Tibial nerve (tissue), 4 donors: ENCODE measurements at places on chromosomes 5 and 9. TPM values are rescaled to one million over a fixed set of nuclear protein-coding genes. Genes with fewer than 3 reads are reported as not detected.

C9 gene
- total RNA-seq: not detected

- no peaks in the 10 kb centered on the region for H3K27me3 ChIP-seq
- H3K4me3 ChIP-seq: no peak overlapping the region
- no peaks in the 10 kb centered on the region for H3K36me3 ChIP-seq
- no peak for DNase-seq
- no peak overlapping the region for H3K27ac ChIP-seq
These were observed 113.7 kb upstream of the EPB41L4A start for GRCh38 chr5:112532654-112533360.

DNA sequence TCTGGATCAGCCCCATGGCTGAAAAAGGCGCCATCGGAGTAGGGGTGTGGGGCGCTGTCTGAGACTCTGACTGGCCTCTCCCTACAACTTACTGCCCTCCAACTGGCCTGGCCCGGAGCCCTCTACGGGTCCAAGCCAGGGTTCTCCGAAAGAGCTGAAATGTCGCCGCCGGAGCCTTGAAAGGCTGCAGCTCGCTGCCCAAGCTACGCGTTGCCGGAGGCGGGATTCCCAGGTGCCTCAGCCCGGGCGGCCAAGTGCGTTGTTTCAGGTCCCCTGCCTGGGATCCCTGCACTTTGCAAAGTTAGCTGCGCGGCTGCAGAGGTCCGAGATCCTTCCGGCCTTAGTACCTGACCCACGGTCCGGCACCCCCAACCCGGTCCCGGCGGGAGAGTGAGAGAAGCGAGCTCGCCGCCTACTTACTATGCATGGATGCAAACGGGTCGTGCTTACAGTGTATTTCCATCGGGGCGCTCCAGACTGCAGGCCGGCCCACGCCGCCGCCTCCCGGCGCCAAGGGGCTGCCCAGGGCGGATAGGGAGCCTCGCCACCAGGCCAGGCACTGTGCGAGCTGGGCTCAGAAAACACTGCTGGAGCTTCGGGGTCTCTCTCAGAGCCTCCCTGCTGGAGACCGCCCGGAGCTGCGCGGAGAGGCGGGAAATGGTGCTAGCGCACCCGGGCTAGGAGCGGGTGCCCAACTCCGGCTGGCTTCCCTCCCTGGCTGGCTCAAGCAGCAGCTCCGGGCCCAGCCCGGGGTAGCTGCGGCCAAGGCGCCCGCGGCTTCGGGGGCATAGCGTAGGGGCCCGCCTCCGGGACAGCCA lies 7.7 kb downstream of the PAX5 start:
- DNase-seq: no peak
- H3K4me3 ChIP-seq: peak overlapping the region; percentile 10
- H3K27me3 ChIP-seq: peaks cover 100% of the 10 kb centered on the region
- H3K27ac ChIP-seq: no peak overlapping the region
- no peaks in the 10 kb centered on the region for H3K36me3 ChIP-seq
- H3K4me1 ChIP-seq: peaks cover 40% of the 10 kb centered on the region

DNA sequence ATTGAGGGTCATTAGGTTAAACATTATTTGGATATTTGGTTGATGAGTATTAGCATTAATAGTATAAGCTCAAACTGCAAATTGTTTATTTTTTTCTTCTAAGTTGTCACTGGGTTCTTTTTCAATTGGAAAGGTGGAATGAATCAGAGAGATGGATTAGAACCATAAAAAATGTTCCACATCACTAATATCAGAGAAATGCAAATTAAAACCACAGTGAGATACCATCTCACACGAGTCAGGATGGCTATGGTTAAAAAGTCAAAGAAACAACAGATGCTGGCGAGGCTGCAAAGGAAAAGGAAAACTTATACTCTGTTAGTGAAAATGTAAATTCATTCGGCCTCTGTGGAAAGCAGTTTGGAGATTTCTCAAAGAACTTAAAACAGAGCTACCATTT lies 122.8 kb downstream of the CCDC192 start:
- no peak overlapping the region for H3K4me3 ChIP-seq
- H3K27me3 ChIP-seq: no peaks in the 10 kb centered on the region
- H3K27ac ChIP-seq: no peak overlapping the region

DNA sequence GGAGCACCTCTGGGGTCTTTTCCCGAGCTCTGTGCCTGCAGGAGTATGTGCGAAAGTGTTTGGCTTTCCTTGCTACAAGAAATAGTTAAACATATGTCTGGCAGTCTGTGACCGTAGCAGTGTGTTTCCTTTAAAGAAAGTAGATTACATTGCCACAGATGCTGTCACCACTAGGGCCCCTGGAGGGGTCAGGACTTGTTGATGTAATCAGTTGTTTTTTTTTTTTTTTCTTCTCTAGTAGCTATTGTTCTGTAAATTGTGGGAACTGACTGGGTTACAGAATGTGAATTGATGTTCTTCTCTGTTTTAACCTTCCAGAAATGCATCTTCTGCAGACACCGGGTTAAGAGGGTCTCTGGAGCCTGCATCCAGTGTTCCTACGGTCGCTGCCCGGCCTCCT lies 345.6 kb downstream of the KDM4C start:
- no peak for DNase-seq
